GM13977 (cell line): ENCODE measurements at places on chromosomes 1 and 21.
A peak's percentile ranks its signal among the peaks of the same experiment; 100 is the strongest.

DNA sequence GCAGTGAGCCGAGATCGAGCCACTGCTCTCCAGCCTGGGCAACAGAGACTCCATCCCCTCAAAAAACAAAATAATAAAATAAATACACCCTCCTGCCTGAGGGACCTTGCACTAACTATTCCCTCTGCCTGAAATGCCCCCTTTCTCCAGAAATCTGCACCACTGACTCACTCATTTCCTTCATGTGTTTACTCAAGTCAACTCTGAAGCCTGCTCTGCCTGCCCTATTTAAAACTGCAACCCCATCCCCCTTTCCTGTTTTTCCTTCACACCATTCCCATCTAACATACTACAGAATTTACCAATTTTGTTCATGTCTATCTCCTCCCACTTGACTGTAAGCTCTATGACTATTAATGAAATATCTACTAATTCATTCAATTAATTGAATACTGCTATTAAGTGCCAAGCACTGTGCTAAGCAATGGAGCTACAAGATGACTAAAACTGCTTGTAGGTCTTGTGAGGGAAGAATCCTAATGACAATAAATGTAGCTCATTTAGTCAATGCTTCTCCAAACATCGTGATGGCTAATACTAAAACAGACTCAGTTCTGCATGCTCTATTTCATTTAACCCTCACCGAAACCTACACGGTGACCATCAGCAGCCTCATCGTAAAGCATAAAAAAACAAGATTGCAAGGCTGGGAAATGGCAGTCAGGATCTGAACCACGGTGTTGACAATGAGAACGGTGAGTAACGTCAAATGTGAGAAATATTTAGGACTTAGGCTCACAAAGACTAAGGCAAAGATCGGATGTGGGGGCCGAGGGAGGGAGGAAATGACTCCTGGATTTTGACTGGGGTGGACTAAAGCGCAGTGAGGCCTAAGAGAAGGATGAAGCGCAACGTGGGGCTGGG, 749 bp upstream of the TMEM39B start:
- no peak for DNase-seq

DNA sequence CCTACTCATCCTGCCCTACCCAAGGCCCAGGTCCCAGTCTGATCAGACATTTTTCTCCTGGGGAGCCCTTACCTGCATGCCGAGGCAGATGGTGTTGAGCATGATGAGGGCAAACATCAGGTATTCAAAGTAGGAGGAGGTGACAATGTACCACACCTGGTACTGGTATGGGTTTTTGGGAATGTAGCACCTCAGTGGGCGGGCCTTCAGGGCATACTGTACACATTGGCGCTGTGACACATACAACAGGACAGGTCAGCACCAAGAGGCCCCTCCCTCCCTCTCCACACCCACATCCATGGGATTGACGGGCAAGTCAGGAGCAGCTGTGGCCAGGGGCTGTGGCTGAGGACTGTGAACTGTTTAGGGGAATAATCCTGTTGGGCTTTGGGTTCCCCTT, 37.1 kb upstream of the KIF21B start:
- DNase-seq, result no peak

DNA sequence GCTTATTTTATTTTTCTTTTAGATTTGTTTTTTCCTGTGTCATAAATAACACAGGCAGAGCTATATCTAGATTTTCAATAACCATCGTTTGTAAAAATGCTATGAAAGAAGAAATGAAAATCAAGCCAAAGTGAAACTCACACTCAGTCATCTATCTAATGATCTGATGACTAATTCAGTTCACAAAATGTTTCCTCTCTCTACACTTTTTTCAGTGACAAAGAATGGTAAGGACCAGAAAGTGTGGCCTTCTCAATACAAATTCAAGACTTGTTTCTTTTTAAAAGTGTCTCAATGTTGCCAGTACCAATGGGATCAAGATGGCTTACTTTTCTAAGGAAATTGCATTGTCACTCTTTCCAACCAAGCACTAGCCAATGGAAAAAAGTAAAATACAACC, 282.8 kb upstream of the PKN2 start:
- peak; percentile 43 for DNase-seq

GRCh38 chr1:9435854-9436640, 103.2 kb upstream of the SLC25A33 start:
- DNase-seq, result no peak

GRCh38 chr21:39965026-39965425, 97.8 kb downstream of the PCP4 start:
- DNase-seq, result no peak

GRCh38 chr21:43352568-43353281, 74.2 kb downstream of the SIK1 start:
- DNase-seq, result peak; percentile 58

- DNase-seq, result no peak
Observed at GRCh38 chr1:30757352-30758120, at the start of gene LAPTM5. LAPTM5 (minus strand) TSS chr1:30757774; CDS start chr1:30757745, 29 bp downstream.

GRCh38 chr1:160681891-160682140, 29.8 kb downstream of the CD48 start:
- DNase-seq, result no peak

GRCh38 chr1:163367721-163368120, 46.0 kb downstream of the NUF2 start:
- DNase-seq, result no peak

GRCh38 chr1:112594208-112594876, 24.6 kb downstream of the ST7L start:
- DNase-seq, result no peak

GRCh38 chr1:116306840-116307442, 66.1 kb upstream of the ATP1A1 start:
- no peak for DNase-seq

GRCh38 chr21:16337266-16337665, 607.5 kb downstream of the USP25 start:
- no peak for DNase-seq

- DNase-seq, result peak; percentile 77
Observed at GRCh38 chr1:229661022-229661877, 35.2 kb downstream of the URB2 start.

DNA sequence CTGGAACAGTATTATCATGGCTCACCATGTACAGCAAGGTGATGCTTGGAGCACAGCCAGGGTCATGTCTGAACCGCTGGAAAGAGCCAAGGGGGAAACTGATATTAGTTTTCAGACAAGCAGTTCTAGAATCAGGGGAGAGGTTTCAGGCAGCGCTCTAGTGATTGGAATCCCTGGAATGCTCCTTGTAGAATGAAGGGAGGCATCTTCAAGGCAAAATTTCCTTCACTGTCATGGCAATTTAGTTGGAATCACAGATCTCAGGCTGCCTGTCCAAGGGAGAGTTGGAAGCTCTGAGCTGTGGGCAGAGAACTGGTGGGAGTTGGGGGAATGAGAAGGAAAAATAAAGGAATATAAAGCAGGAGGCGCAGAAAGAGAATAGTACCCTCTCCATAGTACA, 737.1 kb downstream of the PTPRU start:
- DNase-seq, result no peak

DNA sequence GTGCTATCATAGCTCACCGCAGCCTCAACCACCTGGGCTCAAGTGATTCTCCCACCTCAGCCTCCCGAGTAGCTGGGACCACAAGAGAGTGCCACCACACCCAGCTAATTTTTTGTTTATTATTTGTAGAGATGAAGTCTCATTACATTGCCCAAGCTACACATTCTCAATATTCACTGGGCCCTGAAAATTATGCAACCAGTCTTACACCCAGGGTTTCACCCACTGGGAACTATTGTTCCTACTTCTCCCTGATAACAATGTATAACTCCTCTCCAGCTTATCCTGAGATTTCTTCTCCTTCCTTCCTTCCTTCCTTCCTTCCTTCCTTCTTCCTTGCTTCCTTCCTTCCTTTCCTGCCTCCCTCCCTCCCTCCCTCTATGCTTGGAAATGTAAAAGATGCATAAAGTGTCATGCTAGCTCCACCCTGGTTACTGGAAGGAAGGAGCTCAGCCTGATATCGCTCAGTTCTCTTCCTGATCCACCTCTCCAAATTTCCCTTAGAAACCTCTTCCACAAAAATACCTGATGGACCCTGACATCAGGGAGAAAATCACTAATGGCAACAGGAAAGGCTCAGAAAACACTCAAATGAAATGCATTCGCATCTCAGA, 11.2 kb upstream of the VSIG8 start:
- no peak for DNase-seq

- DNase-seq, result no peak
Observed at GRCh38 chr1:103783944-103784377, 34.3 kb downstream of the AMY1C start.

- no peak for DNase-seq
Observed at GRCh38 chr1:54218883-54219687, 19.1 kb downstream of the MRPL37 start.

DNA sequence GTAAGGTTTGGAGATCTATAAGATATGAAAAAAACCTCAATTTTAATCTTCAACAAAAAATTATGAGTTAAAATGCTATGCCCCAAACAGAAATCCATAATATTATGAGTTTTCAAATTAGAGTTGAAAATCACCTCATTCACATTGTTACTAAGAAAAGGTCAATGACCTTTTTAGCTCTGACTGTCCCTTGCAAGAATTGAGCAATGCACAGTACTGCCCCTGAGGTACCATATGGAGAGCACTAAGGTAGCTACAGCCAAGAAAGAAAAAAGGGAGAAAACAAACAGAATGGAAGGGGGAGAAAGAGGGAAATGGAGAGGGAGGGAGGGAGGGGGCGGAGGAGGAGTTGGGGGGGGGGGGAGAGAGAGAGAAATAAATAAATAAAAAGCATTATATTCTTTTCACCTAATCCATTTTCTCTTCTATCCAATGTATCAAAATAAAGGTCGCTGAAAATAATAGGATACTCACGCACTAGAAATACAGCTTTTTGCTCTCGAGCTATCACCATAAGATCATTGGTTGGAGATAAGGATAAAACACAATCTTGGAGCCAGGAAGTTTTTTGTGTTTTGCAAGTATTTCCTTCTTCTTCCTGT, 58.8 kb downstream of the RAB3GAP2 start:
- no peak for DNase-seq

- DNase-seq, result no peak
Observed at GRCh38 chr1:230056098-230056497, 10.9 kb upstream of the GALNT2 start.

- DNase-seq, result no peak
Observed at GRCh38 chr1:86852782-86853408, 61.0 kb downstream of the SELENOF start.

GRCh38 chr1:147618077-147618569, 52.2 kb downstream of the ACP6 start:
- no peak for DNase-seq

GRCh38 chr1:20723537-20724363, 5.9 kb upstream of the KIF17 start:
- no peak for DNase-seq

DNA sequence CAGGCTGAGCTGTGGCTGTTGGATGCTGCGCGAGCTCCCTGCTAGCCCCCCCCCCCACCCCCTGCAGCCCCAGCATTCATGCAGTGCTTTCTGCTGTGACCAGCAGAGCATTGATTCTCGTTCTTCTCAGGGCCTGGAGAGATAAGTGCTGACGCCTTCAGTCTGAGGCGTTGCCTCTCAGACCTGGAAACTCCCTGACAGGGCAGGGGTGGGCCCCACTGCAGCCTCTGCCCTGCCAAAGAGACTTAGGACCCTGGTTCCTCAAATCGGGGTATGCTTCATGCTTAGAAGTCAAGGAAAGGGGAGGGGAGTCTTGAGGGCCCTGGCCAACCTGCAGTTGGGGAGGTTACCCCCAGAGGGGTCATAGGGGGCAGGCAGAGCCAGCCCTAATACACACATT, 38.5 kb downstream of the PTPRF start:
- peak; percentile 84 for DNase-seq

DNA sequence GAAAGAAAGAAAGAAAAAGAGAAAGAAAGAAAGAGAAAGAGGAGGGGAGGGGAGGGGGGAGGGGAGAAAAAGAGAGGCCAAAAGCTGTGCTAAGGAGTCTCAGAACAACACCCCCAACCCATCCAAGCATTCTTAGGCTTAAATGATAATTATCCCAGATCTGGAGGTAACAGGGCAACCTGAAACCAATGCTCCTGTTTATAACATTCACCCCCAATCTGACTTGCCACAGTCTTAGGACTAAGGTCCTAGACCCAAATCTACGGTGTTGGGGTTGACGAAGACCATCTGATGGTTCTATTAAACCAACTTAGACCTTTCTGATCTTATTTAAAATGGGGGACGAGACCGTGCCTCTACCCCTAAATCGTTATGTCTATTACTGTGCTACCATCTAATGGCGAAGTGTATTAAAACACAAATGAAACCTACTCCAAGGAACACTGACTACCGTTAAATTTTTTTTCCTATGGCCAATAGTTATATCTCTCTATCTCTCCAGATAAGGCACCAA, 119.3 kb upstream of the CDC42BPA start:
- peak; percentile 38 for DNase-seq

- no peak for DNase-seq
Observed at GRCh38 chr1:156284112-156284511, at the start of gene TMEM79. TMEM79 (plus strand) TSS chr1:156284325; CDS start chr1:156285227, 902 bp downstream.

GRCh38 chr1:81151206-81151605, 649.5 kb upstream of the ADGRL2 start:
- DNase-seq, result no peak

GRCh38 chr21:8994640-8995511, 1526.5 kb upstream of the TPTE start:
- peak; percentile 32 for DNase-seq

- no peak for DNase-seq
Observed at GRCh38 chr1:98364544-98364943, 297.0 kb upstream of the SNX7 start.

DNA sequence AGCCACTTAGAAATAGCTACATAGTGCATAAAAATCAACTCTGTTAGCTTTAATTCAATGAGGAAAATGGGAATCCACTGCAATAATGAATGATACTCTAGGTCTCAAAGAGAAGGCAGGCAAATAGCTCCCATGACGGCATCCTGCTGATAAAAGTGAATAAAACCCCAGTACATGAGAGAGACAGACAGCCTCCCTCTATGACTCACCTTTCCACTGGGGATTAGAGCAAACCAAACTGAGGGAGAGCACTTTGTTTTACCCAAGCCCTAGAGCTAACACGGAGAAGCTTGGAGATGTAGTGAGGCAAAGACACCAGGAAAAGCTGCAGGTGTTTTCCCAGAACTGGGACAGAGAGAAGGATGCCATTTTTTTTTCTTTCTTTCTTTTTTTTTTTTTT, 621.9 kb downstream of the LRRIQ3 start:
- no peak for DNase-seq

DNA sequence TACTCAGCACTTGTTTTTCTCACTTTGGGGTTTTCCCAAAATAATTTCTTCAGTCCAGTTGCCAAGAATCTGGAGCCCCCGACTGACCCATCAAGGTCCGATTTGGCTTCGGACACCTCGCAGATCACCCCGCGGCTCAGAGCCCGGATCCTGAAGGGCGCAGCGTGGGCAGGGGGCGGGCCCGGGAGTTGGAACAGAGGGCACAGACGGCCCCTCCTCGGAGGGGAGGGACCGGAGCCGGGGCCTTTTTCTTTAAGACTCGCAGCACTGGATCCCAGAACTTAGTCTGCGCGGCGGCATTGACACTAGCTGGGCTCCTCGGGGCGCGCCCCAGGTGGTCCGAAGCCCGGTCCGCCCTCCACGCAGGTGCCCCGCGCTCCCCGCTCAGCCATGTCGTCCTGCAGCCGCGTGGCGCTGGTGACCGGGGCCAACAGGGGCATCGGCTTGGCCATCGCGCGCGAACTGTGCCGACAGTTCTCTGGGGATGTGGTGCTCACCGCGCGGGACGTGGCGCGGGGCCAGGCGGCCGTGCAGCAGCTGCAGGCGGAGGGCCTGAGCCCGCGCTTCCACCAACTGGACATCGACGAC, at the start of gene CBR3:
Gene CBR3, plus strand, starts transcription at position 277 of the 588 bp plus-strand sequence. Its CDS starts 114 bp downstream, at position 391.
- peak; percentile 53 for DNase-seq
